CMK (cell line): ENCODE measurements at places on chromosomes 11 and 22.

DNA sequence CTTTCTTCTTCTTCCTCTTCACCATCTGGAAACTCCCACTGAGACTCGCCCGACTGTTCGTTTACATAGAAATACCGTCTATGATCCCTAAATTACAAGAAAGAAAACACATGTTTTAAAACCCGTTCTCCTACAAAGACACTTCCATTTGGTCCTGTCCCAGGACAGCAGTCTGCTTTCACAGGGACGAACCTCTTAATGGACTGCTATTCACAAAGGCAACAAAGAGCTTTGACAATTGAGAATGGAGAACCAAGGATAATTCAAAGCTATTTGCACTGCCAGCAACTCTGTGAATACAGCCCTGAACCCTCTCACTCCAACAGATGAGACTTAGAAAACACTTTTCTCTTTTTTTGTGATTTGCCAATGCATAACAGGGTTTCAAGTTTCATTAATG is 16.3 kb upstream of the AGBL2 start:
- no peak for DNase-seq

DNA sequence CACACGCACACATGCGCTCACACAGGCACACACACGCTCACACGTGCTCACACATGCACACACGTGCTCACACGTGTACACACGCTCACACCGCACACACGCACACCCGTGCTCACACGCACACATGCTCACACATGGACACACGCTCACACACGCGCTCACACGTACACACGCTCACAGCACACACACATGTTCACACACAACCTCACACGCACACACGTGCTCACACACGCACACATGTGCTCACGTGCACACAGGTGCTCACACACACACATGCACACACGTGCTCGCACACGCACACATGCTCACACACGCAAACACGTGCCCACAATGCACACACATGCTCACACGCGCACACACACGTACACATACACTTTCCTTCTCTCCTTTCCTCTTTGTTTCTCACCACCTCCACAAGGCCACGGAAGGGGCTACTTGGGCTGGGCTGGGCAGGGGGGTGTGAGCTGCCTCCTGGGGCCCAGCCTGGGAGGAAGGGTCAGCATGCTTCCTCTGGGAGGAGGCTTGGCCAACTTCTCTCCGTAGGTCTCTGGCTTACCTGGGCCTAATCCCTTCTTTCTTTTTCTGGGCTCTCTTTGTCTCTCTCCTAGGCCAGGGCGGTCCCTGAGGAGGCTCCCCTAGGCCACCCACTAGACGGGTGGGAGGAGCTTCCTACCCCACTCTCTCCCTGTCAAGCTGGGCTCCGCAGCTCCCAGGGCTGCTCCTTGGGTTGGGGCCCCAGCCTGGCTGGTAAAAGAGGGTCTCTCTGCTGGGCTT is 34.5 kb upstream of the PARVG start:
- DNase-seq, result no peak

DNA sequence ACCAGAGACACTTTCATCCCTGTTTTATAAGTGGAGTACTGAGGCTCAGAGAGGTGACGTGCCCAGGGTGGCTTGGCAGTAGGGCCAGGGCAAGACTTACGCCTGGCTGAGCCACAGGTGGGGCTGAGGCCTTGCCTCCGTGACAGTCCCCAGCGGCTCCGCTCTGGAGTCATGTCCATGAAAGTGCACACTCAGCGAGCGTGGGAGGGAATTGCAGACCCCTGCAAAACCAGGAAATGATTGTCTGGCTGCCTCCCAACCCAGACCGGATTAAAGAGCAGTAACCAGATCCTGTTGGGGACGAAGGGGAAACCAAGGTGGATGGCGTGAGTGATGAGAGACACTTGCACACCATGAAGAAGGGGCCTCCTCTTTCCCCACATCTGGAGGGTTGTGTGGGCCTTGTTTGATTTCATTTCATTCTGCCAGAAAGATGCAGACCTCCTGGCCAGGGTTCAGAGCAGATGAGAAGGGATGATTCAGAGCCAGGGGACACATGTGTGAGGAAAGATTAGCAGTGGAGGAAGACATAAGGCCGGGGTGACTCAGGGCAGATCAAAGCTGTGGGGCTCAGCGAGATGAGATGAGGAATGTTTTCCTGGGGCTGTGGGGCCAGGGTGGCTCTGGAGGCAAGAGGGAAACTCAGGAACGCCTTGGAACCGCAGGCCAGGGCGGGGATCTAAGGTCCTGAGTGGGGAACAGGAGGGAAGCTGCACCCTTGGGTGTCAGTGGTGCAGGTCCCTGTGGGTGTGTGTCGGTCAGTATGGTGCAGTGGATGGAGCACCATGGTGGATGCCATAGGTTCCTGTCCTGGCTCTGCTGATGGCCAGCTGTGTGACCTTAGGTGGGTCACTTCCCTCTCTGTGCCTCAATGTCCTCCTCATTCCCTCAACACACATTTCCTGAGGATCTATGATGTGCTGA is 29.9 kb upstream of the LRRC32 start:
- peak; percentile 86 for DNase-seq

DNA sequence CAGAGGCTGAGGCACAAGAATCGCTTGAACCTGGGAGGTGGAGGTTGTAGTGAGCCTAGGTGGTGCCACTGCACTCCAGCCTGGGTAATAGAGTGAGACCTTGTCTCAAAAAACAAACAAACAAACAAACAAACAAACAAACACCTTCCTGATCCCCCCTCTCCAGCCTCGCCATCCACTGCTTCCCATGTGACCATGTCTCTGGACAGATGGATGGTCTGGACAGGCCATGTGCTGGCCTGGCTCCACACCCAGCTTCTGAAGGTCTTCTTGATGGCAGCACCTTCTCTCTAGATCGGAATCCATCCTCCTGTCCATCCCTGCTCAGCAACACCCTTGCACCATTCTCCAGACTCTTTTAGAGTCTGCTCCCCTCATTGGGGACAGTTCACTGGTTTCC is 10.7 kb upstream of the PEX26 start:
- DNase-seq, result no peak

- DNase-seq, result no peak
These were observed 348.1 kb downstream of the ETS1 start for GRCh38 chr11:128239306-128239705.

- DNase-seq, result no peak
These were observed 23.0 kb upstream of the TRAF6 start for GRCh38 chr11:36532941-36533601.
